ENCODE measurements at places on chromosomes 12 and 14. TPM values are rescaled to one million over a fixed set of nuclear protein-coding genes. Genes with fewer than 3 reads are reported as not detected.

GRCh38 chr12:55978393-55978792, 4.5 kb downstream of the RAB5B start:
- no peak for DNase-seq

DNA sequence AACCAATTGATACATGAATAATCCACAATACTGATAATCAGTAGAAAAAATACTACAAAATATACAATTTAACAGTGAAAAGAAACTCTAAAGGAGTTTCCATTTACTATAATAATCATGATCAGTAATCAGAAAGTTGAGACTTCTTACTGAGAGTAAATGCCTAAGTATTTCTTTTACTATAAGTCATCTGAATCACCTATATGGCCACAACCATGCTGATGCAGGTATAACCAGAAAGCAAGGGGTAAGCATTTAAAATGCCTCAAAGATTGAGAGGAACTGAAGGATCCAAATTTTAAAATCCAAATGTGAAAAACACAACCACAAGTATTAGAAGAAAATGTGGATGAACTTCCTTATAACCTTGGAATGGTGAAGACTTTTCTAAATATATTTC, 23.4 kb downstream of the CDK17 start:
- no peak for DNase-seq

DNA sequence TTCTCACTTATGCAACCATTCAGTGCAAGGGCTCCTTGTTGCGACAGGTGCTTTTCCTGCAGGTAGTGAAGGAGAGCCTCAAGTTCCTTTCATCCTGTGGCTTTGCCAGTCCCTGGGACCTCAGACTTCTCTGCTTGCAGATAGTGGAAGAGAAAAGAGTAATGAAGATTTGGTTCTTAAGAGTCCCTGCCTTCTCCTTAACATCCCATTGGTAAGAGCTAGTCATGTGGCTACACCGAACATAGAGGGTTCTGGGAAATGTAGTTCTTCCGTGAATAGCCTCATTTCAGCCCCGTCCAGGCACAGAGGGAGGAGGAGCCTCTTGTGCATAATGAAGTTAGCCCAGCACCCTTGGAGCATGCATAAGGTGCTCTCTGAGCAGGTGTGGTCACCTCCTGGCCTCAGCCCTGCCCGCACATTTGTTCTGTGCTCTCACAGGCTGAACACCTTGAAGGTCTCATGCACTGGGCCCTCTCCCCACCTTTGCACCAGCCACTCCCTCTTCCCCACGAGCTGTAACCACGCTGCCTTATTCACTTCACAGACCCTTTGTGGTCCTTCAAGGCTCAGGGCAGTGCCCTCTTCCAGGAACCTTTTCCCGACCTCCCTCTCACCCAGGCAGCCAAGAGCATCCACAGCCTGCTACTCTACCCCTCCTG, 134.0 kb downstream of the BCL11B start:
- DNase-seq = no peak

GRCh38 chr14:63564318-63564717, 21.1 kb upstream of the PPP2R5E start:
- no peak for DNase-seq

DNA sequence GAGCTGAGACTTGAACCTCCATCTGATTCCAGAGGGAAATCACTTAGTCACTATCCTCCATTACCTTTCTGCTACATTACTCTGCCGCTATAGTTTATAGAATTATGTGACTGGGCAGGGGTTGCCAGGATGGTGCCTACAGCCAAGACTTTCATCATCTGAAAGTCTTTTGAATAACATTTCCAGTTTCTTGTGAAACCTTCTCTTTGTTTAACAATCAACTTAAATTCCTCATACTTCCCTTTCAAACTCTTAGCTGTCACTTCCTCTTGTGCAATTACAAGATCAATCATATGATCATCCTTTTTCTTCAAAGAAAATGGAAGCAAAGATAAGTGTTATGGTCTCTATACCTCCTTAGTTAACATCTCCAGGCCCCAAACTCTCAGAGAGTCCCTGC, 25.4 kb upstream of the PELI2 start:
- DNase-seq = no peak

DNA sequence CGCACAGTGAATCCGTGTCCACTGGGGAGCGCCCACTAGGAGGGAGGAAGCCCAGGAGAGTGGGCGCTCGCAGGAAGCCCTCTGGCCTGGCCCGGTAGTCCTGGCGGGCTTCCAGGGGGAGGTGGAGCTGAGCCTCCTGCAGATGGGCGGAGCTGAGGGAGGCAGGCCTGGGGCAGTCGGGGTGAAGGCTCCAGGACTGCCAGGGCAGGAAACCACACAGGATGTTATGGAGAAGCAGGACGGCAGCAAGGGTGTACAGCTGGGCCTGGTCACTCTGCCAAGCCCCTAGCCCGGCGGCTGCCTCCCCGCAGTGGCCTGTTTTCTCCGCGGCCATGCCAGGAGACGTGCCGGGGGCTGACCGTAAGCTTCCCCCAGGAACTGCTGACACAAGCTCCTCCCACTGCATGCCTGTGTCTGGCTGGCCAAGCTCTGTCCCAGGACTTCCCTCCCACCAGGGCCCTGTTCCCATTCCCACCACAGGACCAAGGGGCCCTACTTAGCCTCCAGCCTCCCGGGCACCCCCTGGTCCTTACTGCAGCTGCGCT, 143.4 kb upstream of the C14orf180 start:
- no peak for DNase-seq

DNA sequence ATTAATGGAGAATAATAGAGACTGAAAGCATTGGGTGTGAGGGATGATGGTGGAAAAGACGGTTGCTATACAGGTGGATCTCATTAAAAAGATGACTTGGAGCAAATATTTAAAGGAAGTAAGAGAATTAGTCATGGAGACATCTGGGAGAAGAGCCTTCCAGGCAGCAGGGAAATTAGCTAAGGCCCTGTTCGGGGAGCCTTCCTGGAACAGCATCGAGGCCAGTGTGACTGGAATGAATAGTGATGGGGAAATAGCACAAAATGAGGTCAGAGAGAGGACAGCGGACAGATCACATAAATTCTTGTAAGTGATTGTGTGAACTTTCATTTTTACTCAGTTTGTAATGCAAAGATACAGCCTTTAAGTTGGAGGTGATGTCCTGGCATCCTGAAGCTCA, 842.3 kb downstream of the SLC6A15 start:
- no peak for DNase-seq

GRCh38 chr12:27305673-27306456, 26.8 kb upstream of the BMAL2 start:
- no peak for DNase-seq

GRCh38 chr14:80095623-80096022, 115.7 kb downstream of the DIO2 start:
- no peak for DNase-seq

CNIH1 gene
- total RNA-seq = 50.4 TPM

BCL2L14 gene
- not detected for total RNA-seq

OAS2 gene
- total RNA-seq = 42.8 TPM

Data from naive thymus-derived CD8-positive, alpha-beta T cell (primary cell).